Stimulated activated CD8-positive, alpha-beta memory T cell treated with anti-CD3 and anti-CD28 coated beads, Interleukin-12 subunit alpha, Interleukin-12 subunit beta, amount 100 ng/mL, for 4 hours (primary cell): ENCODE measurements at places on chromosomes 3 and 15.

- DNase-seq, result no peak
These were observed 76.3 kb downstream of the KLHL25 start for GRCh38 chr15:85718271-85718971.

DNA sequence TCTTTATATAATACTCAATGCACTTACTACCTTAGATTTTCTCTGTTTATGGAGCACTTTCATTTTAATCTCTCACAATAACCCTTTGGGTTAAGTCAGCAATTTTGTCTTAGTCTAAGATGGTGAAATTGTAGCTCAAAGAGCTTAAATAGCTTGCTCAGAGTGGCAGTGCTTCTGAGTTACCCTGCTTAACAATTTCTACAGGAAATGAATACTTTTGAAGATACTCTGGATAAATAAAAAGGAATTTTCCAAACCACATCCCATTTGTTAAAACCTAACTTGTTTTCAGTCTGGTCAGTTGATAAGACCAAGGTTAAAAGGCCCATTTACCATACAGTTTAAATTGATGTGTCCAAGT lies 37.2 kb downstream of the HMG20A start:
- no peak for DNase-seq

DNA sequence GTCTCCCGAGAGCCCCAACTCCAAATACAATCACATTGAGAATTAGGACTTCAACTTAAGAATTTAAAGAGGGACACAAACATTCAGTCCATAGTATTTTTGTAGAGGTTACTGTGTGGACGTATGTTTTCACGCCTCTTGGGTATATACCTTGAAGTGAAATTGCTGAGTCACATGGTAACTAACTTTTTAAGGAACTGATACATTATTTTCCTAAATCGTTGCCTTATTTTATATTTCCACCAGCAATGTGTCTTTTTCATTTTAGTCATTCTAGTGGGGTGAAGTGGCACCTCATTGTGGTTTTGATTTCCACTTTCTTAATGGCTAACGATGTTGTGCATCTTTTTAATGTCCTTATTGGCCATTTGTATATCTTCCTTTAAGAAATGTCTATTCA lies 11.8 kb downstream of the PARP15 start:
- DNase-seq, result no peak

DNA sequence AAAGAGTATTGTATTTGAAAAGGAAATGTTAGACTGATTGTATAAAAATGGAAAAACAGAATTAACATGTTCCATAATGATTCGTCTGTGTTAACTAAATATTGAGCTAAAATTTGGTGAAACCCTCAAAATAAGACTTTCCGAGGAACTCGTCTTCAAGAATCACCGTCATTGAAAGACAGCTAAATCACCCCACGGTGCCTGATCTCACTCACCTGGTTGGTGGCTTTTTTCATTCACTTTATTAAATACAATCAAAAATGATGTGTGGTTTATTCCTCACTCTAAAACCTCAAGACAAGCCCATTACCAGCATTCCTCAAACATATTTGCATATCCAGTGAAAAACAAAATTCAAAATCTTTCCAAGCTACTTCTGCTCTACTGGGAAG lies 153.9 kb downstream of the FOXP1 start:
- DNase-seq, result no peak

- no peak for DNase-seq
These were observed 59.3 kb upstream of the WNT7A start for GRCh38 chr3:13939206-13939605.

DNA sequence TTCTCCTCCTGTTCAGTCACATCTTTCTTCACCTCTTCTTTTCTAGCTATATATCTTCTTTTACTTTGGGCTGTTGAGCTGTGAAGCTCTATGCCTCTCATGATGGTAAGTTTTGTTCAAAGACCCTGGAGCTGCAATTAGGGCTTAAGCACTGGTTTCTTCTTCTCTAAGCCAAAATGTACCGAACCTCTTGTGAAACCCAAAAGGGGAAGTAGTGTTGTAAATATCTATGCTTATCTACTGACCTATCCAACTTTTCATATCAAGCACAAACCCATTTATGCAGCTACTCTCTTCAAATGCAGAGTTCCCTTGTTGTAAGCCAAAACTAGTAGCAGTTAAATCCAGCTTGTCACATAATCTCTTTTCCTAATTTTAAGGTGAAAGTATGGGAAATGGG lies 123.6 kb upstream of the CD96 start:
- no peak for DNase-seq

DNA sequence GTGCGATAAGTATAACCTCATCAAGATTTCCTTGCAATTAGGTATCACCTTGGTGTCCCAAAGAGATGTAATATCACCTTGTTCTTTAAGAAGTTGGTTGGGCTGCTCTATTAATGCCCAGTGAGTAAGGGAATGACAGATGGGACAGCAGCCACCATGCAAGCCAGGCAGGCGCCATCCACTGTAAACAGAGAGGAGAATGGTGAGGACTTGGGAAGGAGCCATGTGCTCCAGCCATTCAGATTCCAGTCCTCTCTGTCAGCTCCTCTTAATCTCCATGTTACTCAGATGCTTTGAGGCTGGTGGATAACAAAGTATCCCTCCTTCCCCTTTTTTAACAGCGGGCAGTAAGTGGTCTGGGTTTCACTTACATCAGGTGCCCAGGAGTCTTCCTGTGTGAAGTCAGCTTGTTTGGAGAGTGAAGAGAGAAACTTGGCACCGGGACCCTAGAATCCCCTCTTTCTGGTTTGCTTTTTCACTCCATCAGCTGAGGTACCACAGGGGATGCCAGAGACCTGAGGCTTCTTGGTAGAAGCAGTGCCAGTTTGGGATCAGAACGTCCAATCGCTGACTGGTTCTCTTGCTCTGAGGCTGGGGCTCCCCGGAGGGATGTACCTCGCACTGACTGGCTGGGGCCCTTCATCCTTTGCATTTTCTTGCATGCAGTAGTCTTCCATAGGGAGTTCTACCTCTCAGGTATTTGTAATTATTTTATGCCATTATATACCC lies 29.5 kb downstream of the SLCO3A1 start:
- no peak for DNase-seq

GRCh38 chr3:64685331-64685799 lies 2.4 kb downstream of the ADAMTS9 start:
- DNase-seq, result no peak

DNA sequence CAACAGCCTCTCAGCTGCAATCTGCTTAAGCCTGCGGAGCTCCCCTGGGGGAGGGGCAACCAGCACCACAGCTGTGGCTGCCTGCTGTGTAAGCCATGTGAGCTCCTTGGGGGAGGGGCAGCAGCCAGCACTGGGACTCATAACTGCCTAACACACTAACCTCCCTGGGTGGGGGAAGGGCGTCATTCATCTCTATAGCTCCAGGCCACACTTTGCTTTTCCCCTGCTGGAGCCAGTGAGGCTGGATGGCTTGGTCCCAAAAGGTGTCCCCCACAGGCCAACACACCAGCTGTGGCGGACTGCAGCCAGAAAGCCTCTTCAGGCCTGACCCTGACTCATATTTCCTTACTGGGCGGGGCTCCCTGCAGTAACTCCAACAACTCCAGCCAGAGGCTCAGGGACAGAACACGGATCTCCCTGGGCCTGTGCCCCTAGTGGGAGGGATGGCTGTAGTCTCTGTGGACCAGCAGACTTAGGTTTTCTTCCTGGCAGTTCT lies 129.8 kb downstream of the PPM1L start:
- DNase-seq, result no peak

GRCh38 chr3:153356908-153357307 lies 194.9 kb downstream of the RAP2B start:
- no peak for DNase-seq

DNA sequence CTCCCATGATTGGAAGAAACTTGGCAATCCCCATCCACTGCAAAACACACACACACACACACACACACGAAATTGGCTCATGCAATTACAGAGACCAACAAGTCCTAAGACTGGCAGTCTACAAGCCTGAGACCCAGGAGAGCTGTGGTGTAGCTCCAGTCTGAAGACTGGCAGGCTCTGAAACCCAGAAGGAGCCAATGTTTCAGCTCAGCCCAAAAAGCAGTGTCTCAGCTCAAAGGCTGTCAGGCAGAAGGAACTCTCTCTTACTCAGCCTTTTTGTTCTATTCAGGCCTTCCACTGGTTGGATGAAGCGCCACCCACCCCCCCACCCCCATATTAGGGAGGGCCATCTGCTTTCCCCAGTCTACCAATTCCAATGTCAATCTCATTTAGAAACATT lies 32.1 kb downstream of the MESD start:
- no peak for DNase-seq

GRCh38 chr3:45529697-45530096 lies 64.9 kb upstream of the LIMD1 start:
- no peak for DNase-seq

GRCh38 chr15:85313339-85313738 lies 67.1 kb upstream of the AKAP13 start:
- DNase-seq, result no peak

GRCh38 chr3:98501270-98501669 lies 3.8 kb downstream of the OR5K2 start:
- DNase-seq, result no peak

DNA sequence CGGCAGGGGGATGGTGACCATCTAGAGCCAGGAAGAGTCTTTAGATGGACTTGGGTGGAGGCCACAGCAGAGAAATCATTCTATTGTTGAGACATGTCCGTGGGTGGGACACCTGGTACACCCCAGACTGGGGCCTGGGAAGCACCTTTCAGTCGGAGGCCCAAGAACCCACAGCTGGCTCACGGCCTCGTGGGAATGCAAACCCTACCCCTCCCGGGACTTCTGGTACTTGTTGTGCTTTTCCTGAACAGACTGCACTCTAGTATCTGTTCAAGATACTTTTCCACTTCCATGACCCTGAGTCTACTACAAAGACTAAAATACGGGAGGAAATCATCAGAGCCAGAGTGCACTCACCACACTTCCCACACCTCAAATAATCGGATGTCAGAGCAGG lies 60.7 kb downstream of the BDH1 start:
- no peak for DNase-seq

DNA sequence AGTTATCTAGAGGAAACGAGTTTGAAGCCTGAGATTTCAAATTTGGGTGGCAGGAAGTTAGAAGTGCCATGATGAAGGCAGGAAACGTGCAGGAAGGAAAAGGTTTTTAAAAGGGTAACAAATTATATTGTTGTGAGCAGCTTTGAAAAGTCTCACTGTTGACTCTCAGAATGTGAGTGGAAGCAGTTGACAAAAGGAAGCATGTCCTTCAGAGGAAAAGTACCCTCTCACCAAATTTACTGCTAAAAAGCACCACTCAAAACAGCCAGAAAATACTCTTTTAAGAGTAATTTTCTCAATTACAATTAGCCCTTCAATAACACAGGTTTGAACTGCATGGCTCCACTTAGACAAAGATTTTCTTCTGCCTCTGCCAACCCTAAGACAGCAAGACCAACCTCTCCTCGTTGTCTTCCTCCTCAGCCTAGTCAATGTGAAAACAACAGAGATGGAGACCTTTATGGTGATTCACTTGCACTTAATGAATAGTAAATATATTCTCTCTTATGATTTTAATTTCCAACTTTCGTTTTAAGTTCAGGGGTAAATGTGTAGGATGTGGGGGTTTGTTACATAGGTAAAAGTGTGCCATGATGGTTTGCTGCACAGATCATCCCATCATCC lies 117.1 kb upstream of the LIPC start:
- no peak for DNase-seq

DNA sequence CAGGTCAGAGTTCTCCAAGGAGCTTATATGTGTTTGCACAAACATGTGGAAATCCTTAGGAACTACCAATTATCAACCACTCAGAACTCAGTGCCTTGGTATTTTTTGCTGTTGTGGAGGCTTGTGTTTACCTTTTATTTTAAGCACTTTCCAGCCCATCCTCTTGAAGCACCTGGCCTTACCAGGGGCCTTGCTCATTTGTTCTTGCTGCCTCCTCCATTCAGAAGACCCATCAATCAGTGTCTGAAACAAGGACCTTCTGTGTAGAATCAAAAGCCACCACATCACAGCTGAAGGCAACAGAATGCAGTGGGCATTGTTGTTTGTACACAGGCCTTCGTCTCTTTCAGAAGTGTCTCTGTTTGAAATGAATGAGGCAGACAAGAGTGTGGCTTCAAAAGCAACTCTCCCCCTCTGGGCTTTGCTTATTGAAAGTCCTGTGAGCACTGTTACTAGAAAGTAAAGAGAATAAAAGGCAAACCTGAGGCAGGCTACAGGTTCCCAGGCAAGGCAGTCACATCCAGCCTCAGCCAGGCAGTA lies 24.5 kb upstream of the LIPC start:
- DNase-seq, result no peak

DNA sequence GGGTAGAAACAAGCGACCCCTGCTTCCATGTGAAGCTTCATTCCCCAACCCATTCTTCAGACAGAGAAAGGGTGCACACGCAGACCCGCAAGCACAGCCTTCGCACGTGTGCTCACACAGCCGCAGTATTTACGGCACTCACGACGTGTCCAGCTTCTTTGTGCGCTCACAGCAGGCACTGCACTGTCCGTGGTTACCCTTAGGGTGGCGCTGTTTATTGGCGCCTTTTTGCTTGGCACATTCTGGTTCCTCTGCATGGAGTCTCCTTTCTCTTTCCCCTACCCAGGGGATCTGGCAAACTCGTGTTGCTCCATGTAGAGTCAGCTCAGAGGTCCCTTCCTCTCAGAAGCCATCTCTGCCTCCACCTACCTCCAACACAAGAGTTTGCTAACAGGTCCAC lies 115.1 kb downstream of the SLCO3A1 start:
- DNase-seq, result no peak

DNA sequence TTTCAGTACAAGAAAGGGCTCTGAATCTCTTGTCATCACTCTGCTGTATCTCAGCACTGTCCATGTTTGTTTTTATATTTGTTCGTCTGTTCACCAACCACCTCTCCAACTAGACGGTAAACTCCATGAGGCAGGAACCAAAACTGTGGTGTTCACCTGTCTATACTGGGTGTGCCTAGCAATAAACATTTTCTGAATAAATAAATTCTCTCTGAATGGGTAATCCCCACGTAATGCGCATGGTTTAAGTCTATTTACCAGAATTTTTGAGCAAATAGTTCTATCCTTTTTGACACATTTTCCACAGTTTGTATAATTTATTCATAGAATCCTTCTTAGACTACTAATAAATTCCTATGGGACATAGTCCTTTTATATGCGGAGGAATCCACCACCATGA lies 400.6 kb upstream of the CFAP20DC start:
- no peak for DNase-seq

DNA sequence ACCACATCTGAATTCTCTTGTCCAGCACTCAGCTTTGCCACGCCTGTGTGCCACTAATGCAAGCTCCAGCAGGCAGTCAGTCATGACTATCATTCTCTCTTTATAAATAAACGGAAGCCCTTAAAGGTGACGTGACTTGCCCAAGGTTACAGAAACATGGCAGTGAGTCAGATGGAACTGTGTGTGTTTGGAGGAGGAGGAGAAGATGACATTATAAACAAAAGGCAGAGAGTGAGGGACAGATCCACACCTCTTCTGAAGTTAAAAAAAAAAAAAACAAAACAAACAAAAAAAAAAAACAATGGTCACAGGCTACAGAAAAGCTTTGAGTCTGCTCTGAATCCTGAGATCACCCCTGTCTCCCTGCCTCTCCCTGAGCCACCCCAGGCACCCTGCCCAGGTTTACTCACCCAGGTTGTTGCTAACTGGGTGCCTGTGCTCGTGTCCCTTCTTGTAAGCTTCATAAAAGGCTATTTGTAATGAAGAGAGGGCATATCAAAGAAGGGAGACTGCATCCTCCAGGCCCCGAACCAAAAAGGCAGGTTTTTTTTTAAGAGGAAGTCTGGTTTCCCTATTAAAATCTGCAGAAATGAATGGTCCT lies 119.7 kb upstream of the PHLDB2 start:
- no peak for DNase-seq

GRCh38 chr15:32636410-32636809 lies 5.1 kb upstream of the SCG5 start:
- no peak for DNase-seq

- DNase-seq, result no peak
These were observed 168.4 kb upstream of the CADPS start for GRCh38 chr3:63043631-63044030.
